ENCODE measurements at places on chromosomes 13 and 19.

- H3K4me3 ChIP-seq = no peak overlapping the region
- no peaks in the 10 kb centered on the region for H3K36me3 ChIP-seq
- no peak for DNase-seq
- H3K27ac ChIP-seq = no peak overlapping the region
- H3K4me1 ChIP-seq = no peaks in the 10 kb centered on the region
These were observed 14.5 kb downstream of the NKPD1 start for GRCh38 chr19:45146251-45146650.

GRCh38 chr13:51269039-51269438, 46.8 kb downstream of the FAM124A start:
- no peak overlapping the region for H3K4me3 ChIP-seq
- no peak for DNase-seq
- peaks cover 3% of the 10 kb centered on the region for H3K4me1 ChIP-seq
- no peaks in the 10 kb centered on the region for H3K36me3 ChIP-seq
- H3K27ac ChIP-seq = no peak overlapping the region

GRCh38 chr13:83883061-83883523, 818 bp upstream of the SLITRK1 start:
- no peaks in the 10 kb centered on the region for H3K4me1 ChIP-seq

DNA sequence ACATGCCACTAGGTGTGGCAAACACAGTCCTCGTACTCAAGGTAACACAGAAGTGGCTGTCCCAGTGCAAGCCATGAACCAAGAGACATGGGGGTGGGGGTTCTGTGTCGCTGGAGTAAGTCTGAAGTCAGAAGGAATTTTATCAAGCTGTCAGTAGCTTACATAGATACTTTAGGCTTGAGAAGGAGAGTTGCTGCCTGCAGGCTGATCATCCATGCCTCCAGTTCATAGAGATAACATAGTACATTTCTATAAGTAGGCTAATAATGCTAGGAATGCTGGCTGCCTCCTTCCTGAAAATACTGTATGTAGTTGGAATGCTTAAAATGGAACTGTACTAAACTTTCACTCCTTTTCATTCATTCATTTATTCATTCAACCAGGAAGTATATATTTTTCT, 70.1 kb downstream of the CAB39L start:
- H3K4me1 ChIP-seq = peaks cover 3% of the 10 kb centered on the region
- H3K27ac ChIP-seq = no peak overlapping the region
- H3K4me3 ChIP-seq = no peak overlapping the region
- no peaks in the 10 kb centered on the region for H3K36me3 ChIP-seq
- DNase-seq = no peak
- H3K27me3 ChIP-seq = no peaks in the 10 kb centered on the region

DNA sequence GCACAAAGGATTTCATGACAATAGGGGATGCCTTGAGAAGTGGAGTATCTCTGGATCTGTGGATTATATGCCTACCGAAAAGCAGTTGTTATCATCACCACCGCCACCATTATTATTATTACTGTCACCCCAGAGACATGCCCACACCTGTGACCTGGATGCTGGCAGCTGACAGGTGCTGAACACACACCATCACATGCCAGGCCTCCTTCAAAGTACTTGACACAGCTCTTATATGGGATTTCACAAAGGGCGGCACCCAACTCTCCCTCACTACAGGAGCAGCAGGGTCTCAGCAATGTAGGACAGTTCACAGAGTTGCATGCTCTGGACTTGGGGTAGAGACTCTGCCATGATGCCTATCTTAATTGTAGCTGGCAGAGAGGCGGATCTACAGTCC, 5.6 kb upstream of the GPR42 start:
- no peaks in the 10 kb centered on the region for H3K27me3 ChIP-seq
- H3K4me1 ChIP-seq = no peaks in the 10 kb centered on the region
- DNase-seq = no peak
- H3K27ac ChIP-seq = no peak overlapping the region
